ENCODE measurements at places on chromosomes 16 and 17. TPM values are rescaled to one million over a fixed set of nuclear protein-coding genes. Genes with fewer than 3 reads are reported as not detected.

DNA sequence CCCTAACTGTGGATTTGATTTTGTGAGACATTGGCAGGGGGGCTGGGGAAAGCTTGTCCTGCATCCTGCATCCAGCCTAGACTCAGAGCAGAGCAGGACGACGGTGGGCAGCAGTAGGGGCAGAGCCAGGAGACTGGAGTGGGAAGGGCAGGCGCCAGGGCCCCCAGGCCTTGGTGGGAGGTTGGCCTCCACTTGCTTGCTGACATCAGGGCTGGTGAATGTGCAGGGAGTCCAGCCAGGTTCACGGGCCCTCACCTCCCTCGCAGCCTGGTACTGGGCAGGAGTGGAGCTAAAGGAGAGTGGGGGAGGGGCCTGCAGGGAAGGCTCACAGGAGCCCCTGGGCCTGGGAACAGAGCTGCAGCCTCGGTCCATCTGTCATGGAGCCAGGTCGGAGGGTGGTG lies 2.2 kb upstream of the SMTNL2 start:
- DNase-seq, result no peak

- DNase-seq, result no peak
Measured at GRCh38 chr16:79380995-79381602, 219.4 kb downstream of the MAF start.

GRCh38 chr17:2796164-2797125 lies at the start of gene RAP1GAP2:
Gene RAP1GAP2 (plus strand): TSS chr17:2796438. CDS start chr17:2796528, 90 bp downstream.
- DNase-seq, result peak; percentile 79

DNA sequence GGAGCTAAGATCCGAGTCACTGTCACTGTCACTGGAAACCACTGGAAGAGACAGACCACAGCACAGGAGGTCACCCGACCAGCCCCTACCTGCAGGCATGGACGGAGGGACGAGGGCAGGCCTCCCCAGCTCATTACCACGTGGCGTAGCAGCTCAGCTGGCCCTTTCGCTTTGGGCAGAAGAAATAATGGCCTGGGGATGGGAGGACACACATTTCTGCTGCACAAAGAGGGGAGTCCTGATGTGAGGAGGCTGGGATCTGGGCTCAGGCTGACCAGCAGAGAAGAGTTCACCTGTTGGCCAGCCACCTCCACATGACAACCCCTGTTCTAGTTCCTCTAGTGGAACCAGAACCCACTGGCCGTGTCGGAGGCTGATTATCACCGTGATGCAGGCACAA lies 38.2 kb upstream of the DOC2B start:
- DNase-seq, result peak; percentile 12

GRCh38 chr16:48318630-48319029 lies 66.6 kb downstream of the SIAH1 start:
- no peak for DNase-seq

GRCh38 chr16:89525146-89525913 lies 17.1 kb downstream of the SPG7 start:
- DNase-seq, result no peak

- no peak for DNase-seq
Measured at GRCh38 chr17:36879027-36879426, 58.2 kb upstream of the LHX1 start.

DNA sequence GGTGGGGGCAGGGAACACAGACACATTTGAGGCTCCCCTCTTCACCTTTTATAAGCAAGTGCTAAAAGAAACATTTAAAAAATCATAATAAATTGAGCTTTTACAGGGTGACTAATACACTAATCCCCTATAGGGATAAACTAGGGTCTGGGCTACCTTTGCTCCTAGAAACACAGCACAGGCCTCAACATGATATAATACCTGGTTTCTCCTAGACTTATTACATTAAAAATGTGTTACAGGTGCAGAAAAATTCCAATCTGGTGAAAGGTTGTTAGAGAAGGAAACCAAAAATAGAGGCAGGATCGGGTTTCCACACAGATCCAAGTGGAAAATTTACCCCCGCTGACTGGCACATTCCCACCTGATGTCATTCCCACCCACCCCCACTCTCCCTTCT lies 124.7 kb upstream of the NOG start:
- DNase-seq, result no peak

DNA sequence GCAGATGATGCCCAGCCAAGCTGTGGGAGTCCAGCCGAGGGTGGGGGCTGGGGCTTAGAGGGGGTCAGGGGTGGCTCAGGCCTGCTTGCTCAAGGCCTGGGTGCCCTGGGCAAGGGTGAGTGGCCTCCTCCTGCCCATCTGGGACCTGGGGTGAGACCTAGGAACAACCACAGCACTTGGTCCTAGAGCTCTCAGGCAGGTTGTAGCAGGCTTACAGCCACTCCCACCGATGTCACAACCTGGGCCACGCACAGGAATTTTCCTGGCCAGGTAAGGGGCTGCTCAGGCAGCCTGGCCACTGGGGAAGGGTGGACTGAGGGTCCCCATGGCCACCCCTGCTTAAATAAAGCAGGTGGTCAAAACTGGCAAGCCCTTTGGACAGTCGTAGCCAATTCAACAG lies 6.3 kb upstream of the SREBF1 start:
- DNase-seq, result no peak

- no peak for DNase-seq
Measured at GRCh38 chr17:55166506-55166905, 98.3 kb upstream of the HLF start.

DNA sequence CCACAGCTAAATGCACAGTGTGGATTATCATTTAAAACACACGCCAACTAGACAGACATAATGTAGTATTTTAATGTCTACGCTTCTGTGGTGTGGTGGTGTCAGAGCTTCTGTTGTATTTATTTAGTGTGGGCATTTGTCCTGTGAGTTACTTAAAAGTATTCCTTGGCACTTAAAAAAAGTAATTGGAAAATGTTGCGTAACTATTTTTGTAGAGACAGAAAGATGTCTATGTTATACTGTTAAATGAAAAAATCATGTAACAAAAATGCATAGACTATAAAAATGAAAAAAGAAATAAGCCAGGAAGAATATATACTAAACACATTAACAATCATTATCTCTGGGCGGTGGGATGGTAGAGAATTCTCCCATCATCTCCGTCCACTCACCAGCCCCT lies 39.2 kb downstream of the CYTH1 start:
- no peak for DNase-seq

DNA sequence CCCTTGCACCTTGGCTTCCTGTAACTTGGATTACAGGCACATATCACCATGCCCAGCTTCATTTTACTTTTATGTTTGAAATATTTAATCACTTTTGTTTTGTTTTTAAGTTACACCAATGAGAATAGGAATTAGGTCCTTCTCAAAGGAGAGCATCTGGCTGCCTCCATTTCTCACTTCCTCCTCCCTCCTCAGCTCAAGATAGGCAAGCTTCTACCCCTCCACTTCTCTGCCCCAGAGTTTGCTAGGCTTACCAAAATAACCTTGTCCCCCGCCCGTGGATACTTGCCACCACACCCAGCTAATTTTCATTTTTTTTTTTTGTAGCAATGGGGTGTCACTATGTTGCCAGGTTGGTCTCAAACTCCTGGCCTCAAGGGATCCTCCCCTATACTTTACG lies 17.9 kb downstream of the GABARAPL2 start:
- DNase-seq, result no peak

ICAM2 gene
- total RNA-seq, result 6.9 TPM

CLDN7 gene
- total RNA-seq, result 997 TPM
